ENCODE measurements at places on chromosomes 11 and 22.

DNA sequence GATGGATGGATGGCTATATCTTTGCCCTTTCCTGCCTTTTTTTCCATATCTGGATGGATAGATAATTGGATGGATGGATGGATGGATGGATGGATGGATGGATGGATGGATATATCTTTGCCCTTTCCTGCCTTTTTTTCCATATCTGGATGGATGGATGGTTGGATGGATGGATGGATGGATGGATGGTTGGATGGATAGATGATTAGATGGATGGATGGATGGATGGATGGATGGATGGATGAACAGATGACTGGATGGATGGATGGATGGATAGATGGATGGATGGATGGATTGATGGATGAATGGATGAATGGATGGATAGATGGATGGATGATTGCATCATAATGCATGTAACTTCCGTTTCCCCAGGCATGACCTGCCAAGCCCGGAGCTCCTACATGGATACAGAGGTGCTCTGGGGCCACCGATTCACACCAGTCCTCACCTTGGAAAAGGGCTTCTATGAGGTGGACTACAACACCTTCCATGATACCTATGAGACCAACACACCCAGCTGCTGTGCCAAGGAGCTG lies 24.9 kb downstream of the KCNJ5 start:
- no peak for DNase-seq

- no peak for DNase-seq
These were observed 84.4 kb upstream of the TRPC6 start for GRCh38 chr11:101668236-101668635.

DNA sequence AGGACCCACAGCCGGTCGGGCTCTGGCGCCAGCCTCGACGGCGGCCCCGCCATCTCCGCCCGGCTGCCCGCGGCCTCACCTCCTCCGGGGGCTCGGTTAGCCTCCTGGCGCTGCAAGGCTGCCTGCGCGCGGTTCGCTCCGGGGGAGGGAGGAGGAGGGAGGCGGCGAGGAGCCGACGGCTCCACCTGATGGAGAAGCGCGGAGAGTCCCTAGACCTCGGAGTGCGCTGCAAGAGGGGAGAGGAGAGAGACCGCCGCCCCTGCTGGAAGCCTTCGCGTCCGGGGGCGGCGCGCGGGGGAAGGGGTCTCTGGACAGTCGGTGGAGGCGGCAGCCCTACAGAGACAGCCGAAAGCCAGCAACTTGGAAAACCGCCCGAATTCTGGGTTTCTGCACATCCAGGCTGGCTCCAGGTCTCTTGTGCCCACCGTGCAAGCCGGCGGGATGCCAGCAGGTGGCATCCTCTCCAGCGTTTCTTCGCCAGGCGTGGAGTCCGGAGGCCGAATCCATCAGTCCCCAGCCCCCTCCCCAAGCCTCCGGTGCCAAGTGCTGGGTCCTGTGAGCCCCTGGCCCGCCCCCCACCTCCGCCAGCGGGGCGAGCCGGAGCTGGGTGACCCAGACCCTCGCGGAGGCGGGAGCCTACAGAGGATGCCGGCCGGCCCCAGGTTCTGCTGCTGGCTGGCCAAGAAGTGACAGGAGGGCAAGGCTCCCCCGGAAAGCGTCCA lies 2.9 kb upstream of the KIRREL3 start:
- no peak for DNase-seq

DNA sequence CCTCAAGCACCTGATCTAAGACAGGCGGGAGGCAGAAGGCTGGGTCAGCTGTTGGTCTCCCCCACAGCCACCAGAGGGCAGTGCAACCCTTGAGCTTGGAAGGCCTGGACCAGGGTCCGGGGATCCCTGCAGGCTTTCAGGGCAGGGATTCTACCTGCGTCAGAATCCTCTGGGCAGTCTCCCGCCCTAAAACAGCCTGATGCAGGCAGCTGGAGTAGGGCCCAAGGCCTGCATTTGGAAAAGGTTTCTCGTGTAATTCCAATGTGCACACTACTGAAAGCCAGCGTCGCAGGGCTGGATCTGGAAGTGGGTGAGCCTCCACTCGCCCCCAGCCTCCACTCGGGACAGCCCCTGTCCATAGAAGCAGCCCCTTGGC lies 31.8 kb downstream of the BID start:
- peak; percentile 70 for DNase-seq

DNA sequence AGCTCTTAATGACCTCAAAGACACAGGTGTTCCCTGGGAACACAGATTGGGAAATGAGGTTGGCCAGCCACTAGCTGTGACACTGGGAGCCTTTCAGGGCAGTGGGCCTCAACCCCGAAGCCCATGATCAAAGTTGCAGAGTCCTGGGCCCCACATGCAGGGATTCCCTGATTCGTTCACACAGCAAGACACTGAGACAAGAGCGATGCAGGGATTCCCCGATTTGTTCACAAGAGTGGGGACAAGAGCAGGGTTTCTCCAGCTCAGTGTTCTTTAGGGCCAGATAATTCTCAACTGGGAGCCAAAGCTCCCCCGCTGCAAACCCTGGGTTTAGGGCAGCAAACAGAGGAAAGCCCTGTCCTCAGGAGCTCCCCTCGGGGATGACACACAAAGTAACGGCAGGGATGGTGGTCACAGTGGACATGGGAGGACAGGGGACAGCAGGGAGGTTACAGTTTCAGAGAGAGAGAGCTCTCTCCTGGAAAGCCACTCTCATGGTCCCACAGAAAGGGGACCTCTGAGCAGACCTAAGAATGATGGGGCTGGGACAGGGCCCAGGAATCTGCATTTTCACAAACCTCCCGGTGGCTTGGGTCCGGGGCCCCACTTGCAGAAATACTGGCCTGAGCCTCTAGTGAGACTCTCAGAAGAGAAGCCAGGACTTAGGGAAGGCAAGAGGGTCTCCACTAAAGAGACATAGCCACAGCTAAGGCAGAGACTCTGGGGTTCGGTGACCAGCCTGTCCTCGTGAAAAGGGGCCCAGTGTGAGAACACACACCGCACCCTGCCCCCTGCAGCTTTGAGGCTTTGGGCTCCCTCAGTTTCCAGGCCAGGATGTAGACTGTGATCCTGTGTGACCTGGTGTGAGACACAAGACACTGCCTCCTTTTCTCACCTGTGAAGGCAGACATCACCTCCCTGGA lies 7.4 kb upstream of the GNAZ start:
- DNase-seq = no peak

DNA sequence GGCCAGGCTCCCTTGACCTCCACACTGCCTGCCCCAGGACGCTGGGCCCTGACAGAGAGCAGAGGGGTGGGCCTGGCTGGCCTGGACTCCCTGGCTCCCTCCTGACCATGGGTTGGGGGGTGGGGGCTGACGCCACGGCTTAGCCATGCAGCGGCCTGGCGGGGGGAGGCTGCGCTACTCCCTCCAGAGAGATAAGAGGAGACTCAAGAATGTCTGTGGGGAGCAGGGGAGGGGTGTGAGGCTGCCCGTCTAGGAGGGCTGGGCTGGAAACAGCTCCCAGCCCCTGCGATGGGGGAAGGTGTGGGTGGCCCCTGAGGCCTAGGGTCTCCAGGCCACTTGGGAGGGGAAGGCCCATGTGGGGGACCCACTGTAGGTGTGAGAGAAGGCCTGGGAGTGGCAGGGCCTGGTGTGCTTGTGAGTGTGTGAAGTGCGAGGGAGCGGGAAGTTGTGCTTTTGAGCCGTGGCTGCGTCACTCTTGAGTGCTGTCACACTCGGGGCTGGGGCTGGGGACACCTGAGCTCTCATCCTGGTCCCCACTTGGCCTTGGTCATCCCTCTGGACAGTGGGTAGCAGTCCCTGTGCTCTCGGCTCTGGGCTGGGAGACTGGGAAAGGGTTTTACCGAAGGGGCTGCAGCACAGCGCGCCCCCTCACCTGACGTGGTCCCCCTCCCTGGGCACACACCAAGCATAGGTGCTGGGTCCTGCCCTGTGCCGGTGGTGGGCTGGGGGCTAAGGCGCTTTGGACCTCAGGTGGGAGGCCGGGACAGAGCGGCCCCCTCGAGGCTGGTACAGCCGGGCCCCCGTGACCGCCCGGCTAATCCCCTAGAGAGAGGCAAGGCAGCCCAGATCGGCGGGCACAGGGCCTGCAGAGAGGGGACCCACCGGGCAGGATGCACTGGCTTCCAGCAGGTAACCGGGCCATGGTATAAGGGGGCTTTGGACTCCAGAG lies 2.4 kb downstream of the MYRF start:
- no peak for DNase-seq

DNA sequence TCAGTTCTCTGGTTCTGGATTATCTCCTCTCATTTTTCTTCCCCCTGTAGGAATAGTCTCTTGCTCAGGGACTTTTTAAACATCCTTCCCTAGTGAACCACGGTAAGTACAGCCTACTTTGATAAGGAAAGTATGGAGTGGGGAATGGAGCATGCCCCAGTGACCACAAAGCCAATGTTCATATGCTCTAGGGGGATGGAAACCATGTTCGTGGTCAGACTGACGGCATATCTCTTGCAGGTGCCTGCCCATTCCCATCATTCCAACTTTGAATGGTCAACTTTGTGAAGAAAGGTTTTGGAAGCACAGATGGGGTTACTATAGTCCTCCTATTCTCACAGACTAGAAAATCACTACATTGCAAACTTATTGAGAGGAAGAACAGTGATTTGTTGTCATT lies 332.5 kb upstream of the NCAM1 start:
- DNase-seq = no peak

- no peak for DNase-seq
These were observed 908.6 kb downstream of the NTM start for GRCh38 chr11:132278801-132279574.
